HS-27A (cell line): ENCODE measurements at places on chromosomes 3 and 15.

DNA sequence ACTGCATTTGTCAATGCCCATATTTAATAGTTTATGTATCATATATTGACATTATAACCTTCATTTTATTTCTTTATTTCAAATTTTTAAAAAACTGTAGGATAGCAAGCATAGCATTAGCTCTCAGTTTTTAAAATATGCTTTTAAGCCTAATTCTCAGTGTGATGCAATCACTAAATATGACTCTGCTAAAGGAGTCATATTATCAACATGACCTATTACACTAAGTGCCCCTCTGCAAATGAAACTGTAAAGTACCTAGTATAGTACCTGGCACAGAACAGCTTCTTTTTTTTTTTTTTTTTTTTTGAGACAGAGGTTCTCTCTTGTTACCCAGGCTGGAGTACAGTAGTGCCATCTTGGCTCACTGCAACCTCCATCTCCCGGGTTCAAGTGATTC lies 179.4 kb upstream of the CGNL1 start:
- DNase-seq = no peak

DNA sequence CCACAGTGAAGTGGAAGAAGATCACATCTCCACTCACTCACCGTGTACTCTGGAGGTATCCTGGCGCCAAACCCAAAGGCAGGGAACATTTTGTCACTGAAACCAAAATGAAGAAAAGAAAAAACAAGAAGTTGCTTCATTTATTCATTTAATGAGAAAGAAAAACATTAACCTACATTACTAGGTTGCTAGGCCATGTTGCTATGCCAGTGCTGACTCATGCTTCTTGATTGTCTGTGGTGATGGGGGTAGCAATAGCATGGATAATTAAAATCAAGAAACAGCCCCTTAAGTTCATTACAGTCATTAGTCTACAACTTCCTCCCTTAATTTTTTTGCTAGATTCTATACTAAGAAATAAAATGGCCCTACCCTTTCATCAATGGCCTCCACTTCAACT lies 52.7 kb upstream of the MRPL3 start:
- DNase-seq = no peak

DNA sequence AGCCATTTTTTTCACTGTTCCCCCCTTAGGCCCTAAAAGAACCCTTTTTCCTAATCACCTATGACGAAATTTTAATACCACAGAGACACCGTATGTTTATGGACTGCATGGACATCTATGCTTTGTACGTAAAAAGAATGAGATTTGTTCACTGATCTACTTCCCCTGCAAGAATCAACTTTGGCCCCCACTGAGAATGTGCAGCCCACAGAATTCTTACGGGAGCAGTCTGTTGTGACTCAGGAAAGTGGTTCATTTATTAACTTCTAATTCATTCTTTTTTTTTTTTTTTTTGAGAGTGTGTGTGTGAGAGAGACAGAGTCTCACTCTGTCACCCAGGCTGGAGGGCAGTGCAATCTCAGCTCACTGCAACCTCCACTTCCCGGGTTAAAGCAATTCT lies 17.6 kb downstream of the EIF4E3 start:
- DNase-seq = no peak

DNA sequence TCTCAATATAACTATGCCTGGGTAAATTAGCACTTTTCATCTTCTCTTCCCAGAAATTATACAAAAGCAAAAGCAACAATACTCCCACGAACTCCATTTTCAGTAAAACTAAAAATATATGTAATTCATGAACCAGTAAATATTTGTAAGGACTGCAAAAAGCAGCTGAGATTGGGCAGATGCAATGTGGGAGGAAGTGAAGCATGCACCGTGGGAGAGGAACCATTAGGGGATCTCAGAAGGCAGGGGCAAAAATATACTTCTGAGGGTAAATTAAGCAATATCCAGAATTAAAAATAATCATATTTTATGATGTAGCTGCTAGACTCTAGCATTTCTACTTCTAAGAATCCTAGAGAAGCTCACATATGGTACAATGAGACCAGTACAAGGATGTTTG lies 20.2 kb downstream of the CFAP91 start:
- DNase-seq = no peak

GRCh38 chr15:101396484-101397261 lies 92.8 kb downstream of the PCSK6 start:
- DNase-seq = no peak

GRCh38 chr3:156455839-156456238 lies 99.1 kb downstream of the SSR3 start:
- no peak for DNase-seq

DNA sequence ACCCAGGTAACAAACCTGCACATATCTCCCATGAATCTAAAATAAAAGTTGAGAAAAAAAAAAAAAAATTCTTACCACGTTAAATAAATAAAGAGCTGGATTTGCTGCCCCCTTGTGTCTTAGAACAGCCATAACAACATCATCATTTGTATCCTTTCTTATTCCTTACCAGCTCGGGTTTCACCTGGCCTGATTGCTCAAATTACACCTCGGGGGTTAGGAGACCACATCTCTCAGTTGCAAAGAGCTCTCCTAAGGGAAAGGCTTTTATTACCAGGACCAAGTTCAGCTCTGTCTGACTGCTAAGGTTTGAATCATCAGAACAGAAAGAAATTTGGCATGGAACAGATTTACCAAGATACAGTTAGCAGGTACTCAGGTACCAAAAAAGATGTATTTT lies 25.8 kb upstream of the RPL39L start:
- DNase-seq = no peak

DNA sequence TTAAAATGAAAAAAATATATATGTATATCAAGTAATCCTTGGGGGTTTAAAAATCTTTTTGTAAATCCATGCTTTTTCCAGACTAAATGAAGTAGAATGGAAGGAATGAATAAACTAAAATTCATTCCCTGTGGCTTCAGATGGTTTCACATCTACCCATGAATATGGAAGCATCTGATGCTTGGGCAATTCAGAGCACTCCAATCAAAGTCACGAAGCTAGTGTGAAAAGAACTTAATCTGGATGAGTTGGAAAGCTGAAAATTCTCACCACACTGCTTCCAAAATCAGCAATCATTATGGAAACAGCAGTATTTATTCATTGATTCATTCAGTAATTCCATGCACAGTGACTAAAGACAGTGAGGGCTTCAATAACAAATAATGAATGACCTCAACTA lies 55.2 kb downstream of the SUMF1 start:
- no peak for DNase-seq

- no peak for DNase-seq
Observed at GRCh38 chr15:48336940-48337339, 5.7 kb downstream of the DUT start.

DNA sequence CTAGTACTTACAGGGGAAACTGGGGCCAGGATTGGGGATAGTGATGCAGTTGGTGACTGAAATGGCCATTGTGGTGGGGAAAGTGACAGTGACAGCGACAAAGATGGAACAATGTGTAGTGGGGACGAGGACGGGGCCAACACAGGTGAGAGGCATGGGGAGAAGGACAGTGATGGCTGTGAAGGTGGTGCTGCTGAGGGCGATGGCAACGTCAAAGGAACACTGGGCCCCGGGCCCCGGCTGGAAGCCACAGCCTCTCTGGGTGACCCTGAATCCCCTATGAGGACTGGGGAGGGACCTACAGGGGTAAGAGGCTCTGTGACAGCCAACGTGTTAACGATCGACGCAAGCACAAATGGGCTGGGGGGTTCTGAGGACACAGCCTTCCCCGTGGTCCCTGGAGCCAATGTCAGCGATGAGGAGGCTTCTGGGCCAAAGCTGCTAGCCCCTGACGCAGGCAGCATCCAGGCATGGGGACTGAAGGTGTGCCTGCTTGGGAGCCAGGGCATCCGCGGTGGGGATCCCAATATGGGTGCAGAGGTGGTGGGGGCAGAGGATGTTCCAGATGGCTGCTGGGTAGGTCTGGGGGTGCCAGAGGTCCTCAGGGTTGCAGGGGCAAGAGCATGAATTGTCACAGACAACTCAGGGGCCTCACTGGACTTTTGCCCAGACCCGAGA lies 25.2 kb upstream of the GOLGA6C start:
- DNase-seq = no peak

DNA sequence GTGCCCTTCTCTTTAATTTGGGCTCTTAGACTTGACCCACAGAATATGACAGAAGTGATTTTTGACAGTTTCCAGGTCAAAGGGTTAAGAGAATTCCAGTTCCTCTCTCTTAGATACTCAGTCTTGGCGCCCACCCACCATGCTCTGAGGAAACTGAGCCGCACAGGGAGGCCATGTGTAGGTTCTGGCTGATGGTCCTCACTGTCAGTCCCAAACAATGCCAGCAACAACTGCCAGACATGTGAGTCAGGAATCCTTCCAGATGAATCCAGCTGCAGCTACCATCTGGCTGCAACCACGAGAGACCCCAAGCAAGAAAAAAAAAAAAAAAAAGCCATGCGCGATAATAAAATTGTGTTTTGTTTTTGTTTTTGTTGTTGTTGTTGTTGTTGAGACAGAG lies 326.6 kb downstream of the MAGI1 start:
- DNase-seq = no peak

- no peak for DNase-seq
Observed at GRCh38 chr3:20141851-20142250, 44.2 kb downstream of the SGO1 start.

GRCh38 chr15:32690941-32691688 lies 26.7 kb upstream of the GREM1 start:
- no peak for DNase-seq

- no peak for DNase-seq
Observed at GRCh38 chr15:33808720-33809457, 159.4 kb upstream of the CHRM5 start.

- DNase-seq = no peak
Observed at GRCh38 chr15:27695726-27696125, 403.4 kb downstream of the OCA2 start.

GRCh38 chr3:124223853-124224252 lies 231.9 kb upstream of the ROPN1 start:
- DNase-seq = no peak

DNA sequence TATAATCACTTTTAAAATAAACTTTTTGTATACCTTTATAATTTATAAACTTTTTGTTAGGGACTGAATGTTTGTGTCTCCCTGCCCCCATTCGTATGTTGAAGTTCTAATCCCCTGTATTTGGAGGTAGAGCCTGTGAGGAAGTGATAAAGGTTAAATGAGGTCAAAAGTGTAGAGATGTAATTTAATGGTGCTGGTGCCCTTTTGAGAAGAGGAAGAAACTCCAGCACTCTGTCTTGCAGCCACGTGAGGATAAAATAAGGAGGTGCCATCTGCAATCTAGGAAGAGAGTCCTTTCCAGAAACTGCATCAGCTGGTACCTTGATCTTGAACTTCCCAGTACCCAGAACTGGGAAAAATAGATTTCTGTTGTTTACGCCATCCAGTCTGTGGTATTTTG lies 106.1 kb upstream of the RGMA start:
- DNase-seq = no peak

DNA sequence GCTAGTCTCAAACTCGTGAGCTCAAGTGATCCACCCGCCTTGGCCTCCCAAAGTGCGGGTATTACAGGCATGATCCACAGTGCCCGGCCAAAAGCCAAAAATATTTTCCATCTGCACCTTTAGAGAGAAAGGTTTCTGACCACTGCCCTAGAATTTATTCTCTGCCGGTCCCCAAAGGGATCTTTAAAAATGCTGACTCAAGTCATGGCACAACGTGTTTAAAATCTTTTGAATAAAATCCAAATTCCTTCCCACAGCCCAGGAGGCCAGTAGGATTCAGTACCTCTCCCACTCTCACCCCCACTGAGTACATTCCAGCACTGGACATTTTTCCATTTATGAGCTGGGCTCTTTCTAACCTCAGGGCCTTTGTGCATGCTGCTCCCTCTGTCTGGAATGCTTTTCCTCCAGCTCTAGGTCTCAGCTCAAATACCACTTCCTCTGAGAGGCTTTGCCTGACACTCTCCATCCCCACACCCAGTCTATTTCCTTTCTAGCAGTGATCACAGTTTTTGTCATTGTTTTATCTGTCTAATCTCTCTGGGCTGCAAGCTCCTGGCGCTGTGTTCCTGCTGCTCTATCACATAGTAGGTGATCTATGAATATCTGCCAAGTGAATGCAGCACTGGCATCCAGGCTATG lies 502.9 kb downstream of the SHQ1 start:
- DNase-seq = no peak

DNA sequence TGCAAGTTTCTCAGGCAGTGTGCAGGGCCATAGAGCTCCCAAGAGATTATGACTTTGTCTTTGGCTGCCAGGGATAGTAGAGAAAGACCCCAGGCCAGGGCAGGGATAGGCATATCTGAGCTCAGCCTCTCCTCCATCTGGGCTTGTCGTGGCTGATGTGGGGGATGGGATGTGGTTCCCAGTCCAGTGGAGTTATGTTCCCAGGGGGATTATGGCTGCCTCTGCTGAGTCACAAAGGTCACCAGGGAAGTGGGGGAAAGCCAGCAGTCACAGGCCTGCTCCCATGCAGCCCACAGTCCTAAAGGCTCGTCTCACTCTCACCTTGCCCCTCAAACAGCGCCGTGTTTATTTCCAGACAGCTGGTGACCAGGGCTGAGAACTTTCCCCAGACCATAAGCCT lies 354.9 kb downstream of the SI start:
- DNase-seq = no peak

DNA sequence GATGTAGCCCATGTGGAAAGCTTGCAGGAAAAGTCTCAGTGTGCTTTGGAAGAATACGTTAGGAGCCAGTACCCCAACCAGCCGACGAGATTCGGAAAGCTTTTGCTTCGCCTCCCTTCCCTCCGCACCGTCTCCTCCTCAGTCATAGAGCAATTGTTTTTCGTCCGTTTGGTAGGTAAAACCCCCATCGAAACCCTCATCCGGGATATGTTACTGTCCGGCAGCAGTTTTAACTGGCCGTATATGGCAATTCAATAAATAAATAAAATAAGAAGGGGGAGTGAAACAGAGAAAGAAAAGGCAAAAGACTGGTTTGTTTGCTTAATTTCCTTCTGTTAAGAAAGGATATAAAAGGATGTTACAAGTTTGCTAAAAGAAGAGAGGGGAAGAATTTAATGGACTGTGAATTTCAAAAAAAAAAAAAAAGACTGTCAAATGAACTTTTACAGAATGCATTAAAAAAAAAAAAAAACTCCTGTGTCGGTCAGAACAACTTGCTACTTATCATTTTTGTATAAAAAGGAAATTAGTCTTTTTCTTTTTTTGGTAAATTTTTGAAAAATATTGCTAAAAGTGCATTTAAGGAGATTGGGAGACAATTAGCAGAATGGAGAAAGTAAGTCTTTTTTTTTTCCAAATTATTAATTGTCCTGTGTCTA lies 7.0 kb downstream of the NR2F2 start:
- no peak for DNase-seq

DNA sequence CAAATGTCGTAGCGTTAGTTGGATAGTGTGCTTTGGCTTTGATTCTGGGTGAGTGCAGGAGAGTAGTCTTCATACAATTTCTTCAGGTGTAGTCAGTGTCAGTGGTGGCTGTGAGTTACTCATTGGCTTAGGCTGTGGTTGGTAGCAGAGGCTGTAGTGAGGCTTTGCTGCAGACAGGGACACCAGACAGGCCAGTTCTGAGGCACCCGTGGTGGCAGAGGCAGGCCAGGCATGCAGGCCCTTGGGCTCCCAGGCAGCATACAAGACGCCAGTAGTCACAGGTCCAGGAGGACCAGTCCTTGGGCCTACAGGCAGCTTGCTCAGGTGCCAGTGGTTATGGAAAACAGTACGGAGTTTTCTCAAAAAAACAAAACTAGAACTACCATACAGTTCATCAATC lies 61.3 kb downstream of the DMXL2 start:
- DNase-seq = no peak

- DNase-seq = no peak
Observed at GRCh38 chr15:45780352-45780751, 145.5 kb downstream of the SQOR start.
